CD14-positive monocyte (primary cell): ENCODE measurements at places on chromosomes 7 and 10.
A peak's percentile ranks its signal among the peaks of the same experiment; 100 is the strongest.

- no peak for DNase-seq
Measured at GRCh38 chr7:2873686-2874551, 29.8 kb upstream of the GNA12 start.

DNA sequence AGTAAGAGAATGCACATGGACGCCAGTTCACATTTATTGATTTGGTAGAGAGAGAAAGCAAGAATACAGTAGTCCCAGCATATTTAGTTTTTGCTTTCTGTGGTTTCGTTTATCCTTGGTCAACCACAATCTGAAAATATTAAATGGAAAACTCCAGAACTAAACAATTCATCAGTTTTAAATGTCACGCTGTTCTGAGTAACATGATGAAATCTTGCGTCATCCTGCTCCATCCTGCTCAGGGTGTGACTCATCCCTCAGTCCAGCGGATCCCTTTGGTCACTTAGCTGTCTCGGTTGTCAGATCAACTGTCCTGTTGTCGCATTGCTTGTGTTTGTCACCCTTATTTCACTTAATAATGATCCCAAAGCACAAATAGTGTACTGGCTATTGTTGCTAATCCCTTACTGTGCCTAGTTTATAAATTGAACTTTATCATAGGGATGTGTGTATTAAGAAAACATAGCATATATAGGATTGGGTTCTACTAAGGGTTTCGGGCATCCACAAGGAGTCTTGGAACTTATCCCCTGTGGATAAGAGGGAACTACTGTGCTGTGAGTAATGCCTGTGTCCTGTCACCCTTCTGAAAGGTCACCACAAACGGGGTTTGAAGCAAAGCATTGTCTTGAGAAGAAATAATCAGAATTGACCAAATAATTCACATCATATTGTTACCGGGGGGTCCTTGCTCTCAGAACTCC, 73.6 kb downstream of the OTUD1 start:
- DNase-seq, result peak; percentile 96

DNA sequence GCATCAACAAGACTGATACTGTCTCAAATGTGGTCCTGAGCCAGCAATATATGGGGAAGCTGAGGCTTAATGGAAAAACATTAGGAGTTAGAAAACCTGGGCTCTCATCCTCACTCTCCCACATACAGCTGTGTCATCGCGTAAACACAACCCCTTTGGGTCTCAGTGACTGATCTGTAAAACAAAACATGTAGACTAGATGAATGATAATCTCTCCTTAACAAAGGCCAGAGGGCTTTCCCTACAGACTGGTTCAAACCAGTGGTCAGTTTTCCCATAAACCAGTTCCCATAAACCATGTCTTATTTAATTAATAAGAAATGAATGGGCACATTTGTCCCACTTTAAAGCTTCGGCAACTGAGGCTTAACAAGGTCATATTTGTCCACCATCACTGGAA, 48.1 kb downstream of the OSBPL3 start:
- DNase-seq, result no peak

- no peak for DNase-seq
Measured at GRCh38 chr7:128103498-128104107, 72.4 kb upstream of the LRRC4 start.

DNA sequence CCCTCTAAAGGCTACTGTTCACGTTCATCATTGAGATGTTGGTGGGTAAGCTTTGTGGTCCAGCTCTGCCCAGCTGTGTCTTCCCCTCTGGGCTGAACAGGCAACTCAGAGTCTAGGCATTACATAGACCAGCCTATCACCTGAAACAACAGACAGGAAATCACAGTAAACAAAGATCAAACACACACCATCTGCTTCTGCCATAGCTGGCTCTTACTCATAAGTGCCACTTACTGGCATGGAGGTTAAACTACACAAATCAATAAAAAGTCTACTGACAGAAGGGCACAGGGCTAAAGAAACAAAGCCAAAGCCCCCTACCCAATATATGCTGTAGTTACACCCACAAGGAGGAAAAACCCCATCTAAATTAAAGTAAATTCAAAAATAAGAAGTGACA, 35.0 kb downstream of the SEPTIN14 start:
- DNase-seq, result no peak

DNA sequence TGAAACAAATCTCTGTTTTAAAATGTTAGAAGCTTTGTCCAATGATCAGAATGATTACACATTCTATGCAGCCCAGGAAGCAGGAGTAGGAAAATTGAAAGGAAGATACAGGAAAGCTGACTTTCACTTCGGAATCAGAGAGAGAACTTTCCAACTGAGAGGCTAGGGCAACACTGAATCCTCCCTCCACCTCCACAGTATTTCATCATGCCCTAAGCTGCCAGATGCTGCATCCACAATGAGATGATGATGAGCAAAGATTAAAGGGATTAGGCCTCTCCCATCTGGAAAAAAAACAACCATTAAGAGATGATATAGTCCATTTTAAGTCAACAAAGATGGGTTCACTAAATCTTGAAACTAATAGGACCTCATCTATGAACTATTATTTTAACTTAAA, 215.6 kb downstream of the GPR37 start:
- DNase-seq, result no peak

DNA sequence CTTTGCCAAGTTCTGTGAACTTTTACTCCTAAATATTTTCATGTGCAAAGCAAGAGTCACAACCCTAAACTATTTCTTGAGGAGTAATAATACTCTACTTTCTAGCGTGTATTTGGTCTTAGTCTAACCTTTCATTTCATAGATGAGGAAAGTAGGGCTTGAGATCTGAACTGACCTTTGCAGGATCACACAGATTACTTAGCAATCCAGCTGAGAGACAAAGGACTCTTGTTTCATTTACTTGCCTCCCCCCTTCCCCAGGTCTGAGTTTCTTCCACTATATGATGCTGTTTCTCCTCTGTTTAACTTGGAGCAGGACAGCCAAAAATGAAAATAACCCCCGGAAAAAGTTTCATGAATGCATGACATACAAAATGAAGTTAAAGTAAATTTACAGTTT, 75.3 kb upstream of the PTN start:
- no peak for DNase-seq

DNA sequence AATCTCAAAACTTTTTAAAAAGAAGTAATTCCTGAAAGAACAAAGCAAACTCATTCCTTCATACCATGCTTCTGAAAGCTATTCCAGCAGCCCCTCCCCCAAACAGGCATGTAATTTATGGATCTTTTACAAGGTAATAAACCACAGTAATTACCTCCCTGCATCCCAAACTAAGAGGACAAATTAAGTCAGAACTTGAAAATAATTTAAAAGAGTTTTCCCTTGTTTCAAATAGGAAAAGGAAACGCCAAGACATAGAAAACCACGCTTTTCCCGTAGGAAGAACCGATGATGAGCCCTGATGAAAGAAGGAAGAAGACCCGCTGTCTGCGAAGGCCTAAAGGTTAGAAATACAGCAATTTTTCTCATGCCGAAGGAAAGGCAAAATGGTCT, 8.9 kb downstream of the HOXA4 start:
- DNase-seq, result no peak

DNA sequence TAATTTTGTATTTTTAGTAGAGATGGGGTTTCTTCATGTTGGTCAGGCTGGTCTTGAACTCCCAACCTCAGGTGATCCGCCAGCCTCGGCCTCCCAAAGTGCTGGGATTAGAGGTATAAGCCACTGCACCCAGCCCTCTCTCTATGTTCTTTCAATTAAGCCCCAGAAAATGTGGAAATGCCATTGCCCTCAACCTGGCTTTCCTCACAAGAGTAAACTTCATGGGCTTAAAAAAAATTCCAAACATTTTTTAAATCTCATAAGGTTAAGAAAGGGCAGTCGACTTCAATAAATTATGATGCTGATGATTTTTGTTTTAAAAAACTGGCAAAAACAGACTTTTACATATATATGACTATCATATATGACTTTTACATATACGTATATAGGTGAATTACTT, 107.6 kb downstream of the TES start:
- no peak for DNase-seq

DNA sequence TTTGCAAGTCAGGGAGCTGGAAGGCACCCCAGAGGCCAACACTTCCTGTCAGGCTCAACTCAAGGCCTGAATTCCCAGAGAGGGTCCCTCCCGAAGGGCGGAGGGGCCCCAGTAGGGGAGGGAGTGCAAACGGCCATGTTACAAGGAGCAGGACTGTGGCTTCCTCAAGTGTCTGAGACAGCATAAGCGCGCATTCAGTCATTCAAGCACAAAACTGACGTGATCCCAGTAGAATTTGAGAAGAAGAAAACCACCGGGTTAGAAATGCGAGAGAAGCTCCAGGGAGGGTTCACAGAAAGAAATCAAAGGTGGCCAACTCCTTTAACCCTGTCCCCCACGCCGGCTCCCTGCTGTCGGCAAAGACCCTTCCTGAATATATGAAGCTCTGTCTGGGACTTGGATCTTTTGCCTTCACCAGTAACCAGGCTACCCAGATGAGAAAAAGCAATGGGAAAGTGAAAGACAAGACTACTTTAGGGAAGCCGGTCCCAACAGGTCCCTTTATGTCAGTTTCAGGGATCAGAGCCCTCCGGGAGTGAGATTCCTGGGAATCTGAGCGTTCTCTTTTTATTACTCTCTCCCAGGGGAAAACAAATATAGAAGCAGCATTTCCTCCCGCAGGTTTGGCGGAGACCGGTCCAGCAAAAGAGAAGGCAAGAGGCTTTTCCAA, 1.3 kb downstream of the AFAP1L2 start:
- DNase-seq, result no peak

GRCh38 chr7:150665896-150666295, 19.6 kb upstream of the GIMAP2 start:
- peak; percentile 26 for DNase-seq

GRCh38 chr10:82238291-82238690, 363.3 kb downstream of the NRG3 start:
- no peak for DNase-seq

DNA sequence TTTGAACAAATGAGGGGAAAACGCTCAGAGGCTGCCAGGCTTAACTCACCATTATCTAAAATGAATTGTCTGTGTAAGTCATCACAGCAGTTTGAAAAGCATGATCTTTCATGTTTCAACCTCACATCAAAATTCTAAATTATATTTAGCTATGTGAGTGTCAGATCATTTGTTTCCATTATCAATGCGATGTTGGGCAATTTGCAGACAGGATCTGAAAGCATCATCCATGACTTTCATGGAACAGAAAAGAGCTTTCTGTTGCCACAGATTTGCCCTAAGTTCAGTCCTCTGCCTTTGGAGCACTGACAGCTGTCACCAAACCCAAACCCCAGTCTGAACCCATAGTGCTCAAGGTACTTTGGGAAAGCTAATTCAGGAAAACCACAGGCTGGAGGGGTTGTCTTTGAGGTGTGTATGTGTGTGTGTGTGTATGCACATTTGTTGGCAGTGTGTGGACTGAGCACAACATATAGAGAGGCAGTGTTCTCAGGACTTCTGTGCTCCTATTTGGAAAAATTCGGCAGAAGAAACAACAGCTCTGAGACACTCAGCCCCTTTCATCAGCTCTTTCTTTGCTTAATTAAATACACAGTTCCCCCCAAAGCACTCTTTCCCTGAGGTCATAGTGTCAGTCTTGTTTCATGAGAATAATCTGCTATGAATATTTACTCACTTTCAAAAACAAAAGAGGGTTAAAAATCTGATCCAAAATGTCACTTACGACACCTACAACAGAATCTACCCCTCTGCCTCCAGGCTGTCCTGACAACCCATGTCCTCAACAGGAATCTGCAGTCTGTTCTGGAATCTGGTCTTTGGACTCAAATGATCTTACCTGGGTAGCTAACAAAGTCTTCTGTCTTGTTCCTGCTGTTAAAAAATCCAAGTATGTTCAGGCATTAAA, 188.5 kb upstream of the KLF14 start:
- DNase-seq, result no peak

DNA sequence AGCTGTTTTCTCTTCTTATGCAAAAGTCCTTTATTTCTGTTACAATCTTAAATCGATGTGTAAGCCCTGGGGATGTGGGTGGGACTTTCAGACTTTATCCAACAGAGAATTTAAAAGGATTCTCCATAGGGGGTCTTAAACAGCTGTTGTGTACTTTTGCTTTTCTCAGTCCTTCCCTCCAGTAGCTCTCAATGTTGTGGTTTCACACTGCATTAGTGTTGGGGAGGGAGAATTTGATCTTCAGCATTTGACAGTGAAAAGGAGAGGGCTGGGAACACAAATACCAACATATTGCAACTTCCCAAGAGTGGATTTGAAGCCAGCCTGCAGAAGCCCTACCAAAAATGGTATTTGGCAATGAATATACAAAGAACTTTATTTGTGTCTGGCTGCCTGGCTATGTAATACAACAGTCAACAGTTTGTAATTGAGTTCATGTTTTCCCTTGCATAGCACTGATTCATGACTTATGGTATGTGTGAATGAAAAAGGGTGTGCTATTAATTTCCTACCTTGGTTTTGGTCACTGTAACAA, 80.1 kb upstream of the CAPZA2 start:
- no peak for DNase-seq

GRCh38 chr7:30831936-30832335, 60.7 kb downstream of the MINDY4 start:
- DNase-seq, result no peak

- no peak for DNase-seq
Measured at GRCh38 chr7:36750451-36750850, 26.2 kb upstream of the AOAH start.

- DNase-seq, result no peak
Measured at GRCh38 chr10:130491693-130492050, 355.5 kb downstream of the GLRX3 start.

DNA sequence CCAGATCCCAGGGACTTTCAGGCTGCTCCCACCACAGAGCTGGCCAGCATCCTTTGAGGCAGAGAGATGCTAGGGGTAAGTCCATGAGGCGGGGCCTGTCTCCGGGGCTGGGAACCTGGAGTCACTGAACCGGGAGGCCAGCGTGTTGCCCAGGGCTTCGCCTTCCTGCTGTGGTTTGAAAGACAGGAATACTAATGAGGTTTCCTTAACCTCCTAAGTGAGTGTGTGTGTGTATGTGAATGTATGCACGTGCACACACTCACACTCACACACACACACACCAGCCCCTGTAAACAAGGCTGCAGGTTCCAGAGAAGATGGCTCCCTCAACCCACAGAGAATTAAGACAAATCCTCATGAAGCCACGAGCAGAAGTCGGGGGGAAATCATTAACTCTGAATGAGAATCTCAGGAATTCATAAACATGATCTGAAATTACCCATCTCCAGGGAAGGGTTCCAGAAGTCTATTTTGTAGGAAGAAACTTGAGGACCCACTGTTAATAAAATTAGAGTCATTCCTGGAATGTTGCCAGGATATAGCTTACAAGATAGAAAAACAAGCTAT, 20.3 kb upstream of the PFKP start:
- DNase-seq, result no peak

- DNase-seq, result peak; percentile 53
Measured at GRCh38 chr7:45021604-45022296, 21.7 kb downstream of the CCM2 start.

DNA sequence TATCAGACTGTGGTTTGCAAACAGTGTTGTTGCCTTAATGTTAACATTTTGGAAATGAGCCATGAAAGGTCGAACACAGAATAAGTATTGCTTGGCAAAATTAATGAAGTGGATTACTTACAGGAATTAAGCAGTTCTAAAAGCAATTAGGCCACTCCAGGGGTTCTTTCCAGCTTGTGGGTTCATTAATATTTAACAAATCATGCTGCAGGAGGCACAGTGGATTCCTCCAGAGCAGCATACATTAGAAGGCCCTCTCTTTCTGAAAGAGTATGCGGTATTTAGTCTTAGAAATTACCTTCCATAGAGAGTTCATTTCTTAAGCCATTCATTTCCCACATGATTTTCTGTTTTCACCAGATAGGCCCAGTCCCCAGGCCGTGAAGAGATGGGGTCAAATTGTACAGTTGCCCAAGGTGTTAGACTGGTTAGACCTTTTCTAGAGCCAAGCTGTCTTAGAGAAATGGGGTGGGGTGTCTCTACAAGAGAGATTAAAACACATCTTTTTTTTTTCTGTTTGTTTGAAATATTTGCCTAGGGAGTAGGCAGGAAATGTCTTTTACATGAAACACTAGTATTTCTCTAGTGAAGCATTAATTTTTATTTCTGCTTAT, 40.0 kb upstream of the AGR3 start:
- DNase-seq, result no peak
